ENCODE measurements at places on chromosomes 13 and 19. TPM values are rescaled to one million over a fixed set of nuclear protein-coding genes. Genes with fewer than 3 reads are reported as not detected.

Gene SIGLEC9
- total RNA-seq: not detected

Gene DENND1C
- total RNA-seq: 0.19 TPM

Gene IZUMO2
- not detected for total RNA-seq

Gene TRIM13
- 53.2 TPM for total RNA-seq

Gene SLC6A16
- total RNA-seq: 5.0 TPM

DNA sequence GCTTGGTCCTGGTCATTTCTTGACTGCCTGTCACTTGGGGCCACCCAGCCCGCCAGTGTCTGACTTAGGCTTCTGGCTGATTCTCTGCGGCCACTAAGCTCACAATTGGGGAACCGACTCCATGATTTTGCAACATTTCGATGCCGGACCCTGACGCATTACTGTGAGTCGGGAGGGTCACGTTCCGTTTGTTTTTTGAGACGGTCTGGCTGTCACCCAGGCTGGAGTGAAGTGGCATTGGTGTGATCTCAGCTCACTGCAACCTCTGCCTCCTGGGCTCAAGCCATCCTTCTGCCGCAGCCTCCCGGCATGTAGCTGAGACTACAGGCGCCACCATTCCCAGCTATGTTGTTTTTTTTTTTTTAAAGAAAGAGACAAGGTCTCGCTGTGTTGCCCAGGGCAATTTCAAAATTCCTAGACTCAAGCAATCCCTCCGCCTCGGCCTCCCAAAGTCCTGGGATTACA, 3.2 kb upstream of the ADAT3 start:
- no peak for DNase-seq

- DNase-seq: no peak
These were observed 1.2 kb downstream of the CELF5 start for GRCh38 chr19:3225677-3226093.

GRCh38 chr13:47220453-47221140, 323.7 kb upstream of the HTR2A start:
- no peak for DNase-seq

- DNase-seq: no peak
These were observed 5.1 kb upstream of the ZNF77 start for GRCh38 chr19:2949939-2950285.

DNA sequence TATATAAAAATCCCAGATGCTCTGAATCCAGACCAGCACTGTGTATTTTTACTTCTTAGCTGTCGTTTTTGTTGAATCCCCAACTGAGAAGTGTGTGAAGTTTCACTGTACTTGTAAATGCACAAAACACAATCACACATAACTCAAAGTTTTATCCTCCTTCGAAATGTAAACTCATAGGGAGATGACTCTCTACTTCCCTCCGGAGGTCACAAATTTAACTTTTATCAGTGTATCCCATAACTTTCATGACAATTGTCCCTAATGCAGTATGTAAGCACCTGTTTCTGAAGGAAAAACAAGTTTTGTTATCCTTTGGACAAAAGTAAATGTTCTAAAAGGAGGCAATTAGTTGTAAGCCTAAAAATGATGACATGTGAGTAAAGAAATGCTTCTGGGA, 665.0 kb upstream of the SLITRK6 start:
- DNase-seq: peak; percentile 8

DNA sequence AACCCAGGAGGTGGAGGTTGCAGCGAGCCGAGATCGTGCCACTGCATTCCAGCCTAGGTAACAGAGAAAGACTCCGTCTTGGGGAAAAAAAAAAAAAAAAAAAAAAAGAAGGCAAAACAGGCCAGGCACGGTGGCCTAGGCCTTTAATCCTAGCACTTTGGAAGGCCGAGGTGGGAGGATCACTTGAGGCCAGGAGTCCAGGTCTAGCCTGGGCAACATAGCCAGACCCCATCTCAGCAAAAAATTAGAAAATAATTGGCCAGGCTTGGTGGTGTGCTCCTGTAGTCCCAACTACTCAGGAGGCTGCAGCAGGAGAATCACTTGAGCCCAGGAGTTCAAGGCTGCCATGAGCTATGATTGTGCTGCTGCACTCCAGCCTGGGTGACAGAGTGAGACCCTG, 43.4 kb downstream of the CRTC1 start:
- no peak for DNase-seq

GRCh38 chr19:23415561-23416191, 20.4 kb upstream of the ZNF91 start:
- DNase-seq: peak; percentile 94

GRCh38 chr13:102814025-102814607, 15.2 kb downstream of the BIVM start:
- no peak for DNase-seq

Data from neural progenitor cell (in vitro differentiated cells).